Trophoblast cell (in vitro differentiated cells and primary cell): ENCODE measurements at places on chromosomes 7 and 10.

DNA sequence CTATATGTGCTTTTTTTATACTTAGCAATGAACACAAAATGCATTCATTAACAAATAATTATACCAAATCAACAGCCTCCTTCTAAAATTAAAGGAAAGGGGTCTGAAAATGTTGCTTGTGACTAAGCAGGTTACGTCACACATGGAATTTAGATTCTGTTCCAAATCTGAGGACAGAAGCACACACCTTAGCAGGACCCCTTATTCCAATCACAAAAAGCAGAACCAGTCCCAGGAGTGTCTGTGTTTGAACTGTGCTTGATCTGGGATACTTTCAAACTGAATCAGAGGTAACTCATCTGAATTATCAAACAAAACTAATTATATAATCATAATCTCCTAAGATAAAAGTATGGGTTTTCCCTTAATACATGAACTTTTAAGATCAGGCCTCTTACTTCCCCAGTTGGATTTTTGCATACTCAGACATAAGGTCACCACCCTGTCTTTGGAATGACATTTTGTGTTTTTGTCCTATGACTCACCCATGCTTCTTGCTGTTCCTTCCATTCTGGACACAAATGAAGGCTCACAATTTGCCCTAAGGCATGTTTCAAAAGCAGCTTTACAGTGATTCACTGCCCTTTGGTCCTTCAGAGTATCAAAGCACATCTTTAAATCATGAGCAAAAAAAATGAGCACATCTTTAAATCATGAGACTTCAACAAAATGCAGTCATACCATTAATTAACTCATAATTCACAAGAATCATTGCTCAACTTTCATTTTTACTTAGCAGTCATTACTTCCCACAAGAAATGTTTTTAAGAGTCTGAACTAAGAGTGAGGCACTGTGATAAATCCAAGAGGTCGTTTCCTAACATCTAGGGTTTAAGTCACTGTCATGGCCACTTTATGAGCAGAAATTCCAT lies 35.5 kb downstream of the SEMA3C start:
- peak; percentile 96 for DNase-seq

DNA sequence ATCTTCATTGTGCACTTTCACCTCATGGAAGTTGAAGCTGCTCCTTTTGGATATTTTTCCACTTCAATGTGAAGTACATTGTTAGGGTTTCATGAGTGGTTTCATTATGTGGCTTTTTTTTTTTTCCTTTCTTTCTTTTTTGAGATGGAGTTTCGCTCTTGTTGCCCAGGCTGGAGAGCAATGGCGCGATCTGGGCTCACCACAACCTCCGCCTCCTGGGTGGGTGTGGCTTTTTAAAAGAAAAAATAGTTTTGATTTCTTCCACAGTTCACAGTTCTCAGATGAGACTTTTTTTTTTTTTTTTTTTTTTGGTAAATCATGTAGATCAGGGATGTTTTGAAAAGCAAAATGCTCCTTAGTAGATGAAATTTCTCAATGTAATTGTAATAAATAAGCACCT lies 652.3 kb upstream of the ANKRD30A start:
- no peak for DNase-seq

DNA sequence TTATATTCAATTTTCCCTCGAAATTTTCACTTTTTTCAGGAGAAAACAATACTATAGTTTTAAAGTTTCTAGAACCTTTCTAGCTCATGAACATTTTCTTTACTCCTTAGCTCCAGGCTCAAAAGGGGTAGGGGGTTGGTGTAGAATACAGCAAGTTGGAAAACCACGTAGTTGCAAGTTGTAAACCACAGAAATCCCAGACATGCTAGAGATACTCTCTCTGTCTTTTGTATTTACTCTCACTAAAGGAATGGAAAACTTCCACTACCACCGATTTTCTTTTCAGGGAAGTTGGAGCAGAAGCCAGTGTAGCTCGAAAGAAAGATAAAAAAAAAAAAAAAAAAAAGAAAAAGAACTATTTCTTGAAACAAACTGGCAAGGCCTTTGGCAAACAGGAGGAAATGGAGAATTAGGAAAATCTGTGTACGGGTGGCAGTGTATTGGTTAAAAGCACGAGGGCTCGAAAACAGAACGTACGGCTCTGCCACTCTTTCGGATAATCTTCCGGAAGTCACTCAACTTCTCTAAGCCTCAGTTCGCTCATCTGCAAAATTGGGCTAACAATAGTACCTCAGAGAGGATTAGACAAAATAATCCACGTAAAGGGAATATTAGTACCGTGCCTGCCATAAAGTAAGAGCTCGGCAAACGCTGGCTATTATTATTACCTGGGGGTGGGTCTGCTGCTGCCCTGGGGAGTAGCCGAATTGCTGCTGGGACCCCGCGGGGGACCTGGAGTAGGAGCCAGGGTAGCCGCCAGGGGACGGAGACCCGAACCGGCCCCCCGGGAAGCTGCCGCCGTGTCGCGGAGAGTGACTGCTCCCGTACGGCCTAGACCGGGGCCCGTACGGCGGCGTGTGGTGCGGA lies 628 bp downstream of the MPLKIP start:
- DNase-seq = peak; percentile 52

- DNase-seq = no peak
Observed at GRCh38 chr7:45580053-45580872, 6.1 kb downstream of the ADCY1 start.

- DNase-seq = no peak
Observed at GRCh38 chr10:43193496-43194080, 55.3 kb downstream of the CSGALNACT2 start.

GRCh38 chr10:33735464-33735923 lies 401.0 kb upstream of the NRP1 start:
- peak; percentile 74 for DNase-seq

DNA sequence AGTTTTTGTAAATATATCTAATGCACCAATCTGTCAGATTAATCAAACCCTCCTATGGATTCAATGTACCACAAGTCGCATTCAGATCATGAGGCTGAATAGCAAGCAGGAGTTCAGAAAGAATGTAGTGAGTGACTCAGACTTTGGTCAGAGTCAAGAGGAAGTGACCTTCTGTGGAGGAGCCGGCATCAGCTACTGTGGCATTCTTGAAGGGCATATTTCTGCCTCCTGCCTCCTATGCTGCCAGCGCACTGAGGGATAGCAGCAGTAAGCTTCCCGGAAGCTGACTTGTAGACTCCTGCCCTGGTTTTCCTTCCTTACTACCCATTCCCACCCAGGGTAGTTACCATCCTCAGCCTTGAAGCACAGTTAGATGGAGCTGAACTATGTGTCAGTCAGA lies 867.5 kb downstream of the NRG3 start:
- peak; percentile 3 for DNase-seq

DNA sequence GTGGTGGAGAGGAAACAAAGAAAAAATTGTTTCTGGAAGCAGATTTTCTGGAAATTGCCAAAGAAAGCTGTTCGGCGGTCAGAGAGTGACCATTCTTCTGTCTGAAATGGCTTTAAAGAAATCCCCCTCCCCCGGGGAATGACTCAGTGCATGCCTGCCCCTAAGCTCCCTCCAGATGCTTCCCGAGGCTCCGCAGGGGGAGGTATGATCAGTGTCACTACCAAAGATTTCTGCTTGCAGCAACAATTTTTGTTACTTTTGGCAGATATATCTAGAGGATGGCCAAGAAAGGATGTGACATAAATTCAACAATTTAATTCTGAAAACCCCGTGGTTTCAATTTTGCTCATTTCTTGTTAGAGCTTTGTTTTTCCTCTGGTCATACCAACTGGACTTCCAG lies 163.9 kb downstream of the JCAD start:
- DNase-seq = peak; percentile 87

DNA sequence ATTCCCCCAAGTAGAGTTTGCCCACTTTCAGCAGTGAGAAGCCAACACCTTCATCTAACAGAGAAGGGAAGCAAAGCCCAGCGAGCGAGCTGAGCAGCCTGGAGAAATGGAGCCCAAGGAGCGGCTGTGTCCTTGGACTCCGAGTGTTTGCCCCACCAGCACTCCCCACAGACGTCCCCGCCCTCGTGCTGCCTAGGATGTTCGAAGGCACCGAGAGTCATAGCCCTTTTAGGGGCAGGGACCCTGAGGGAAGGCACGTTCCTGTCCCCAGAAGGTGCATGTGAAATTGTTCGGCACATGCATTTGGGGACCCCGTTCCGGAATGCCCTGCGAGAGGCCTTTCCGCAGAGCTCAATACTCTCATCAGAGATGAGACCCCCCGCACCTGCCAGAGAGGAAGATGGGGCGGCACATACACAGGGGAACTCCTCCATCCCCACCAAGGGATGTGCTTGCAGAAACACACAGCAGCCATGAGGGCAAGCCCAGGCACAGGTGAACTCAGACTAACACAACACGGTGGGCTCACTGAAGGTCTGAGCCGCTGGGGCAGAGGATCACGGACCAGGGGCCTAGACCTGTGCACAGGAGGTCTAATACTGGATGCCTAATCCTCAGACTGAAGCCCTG lies 131.0 kb downstream of the DLG5 start:
- no peak for DNase-seq

DNA sequence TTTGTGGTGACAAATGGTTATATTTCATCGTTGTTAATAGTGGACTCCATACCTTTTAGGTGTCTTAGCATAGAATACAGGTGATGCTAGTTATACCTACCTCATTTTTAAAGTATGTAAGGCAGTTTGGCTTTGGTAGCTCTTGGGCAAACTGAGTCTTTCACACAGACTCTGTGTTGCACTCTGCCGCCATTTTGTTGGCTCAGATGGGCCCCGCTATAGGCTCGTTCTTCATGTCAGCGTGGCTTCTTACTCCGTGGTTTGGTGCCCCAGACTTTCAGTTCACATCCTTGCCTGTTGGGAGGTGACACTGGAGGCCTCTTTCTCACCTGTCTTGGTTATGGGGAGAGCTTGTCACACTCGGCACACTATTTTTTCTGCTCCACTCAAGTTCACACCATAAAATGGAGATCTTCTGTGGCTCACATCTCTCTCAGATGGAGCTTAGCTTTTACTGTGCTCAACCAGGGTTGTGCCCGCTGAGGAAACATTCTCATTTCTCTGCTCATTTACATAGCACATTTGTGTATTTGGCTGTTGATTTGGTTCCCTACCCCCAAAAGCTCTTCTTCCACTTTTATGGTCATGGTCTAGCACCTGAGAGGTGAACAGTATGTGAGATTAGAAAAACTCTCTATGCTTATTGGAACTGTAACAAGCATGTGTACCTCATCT lies 178.5 kb downstream of the ARID5B start:
- no peak for DNase-seq

DNA sequence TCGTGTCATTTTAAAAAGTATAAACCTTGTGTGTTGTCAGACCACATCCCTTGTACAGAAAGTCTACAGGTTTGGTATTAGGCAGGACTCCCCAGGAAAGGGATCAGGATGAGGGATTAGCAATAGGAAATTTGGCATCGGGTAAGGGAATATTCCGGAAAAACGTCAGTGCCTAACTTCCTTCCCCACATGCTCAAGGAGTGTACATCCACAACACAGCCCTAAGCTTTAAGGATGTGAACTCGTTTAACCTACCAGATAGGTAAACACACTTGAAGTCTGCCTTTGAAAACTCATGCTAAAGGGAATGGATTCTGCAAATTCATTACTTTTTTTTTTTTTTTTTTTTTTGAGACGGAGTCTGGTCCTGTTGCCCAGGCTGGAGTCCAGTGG lies 194.9 kb downstream of the SKIDA1 start:
- DNase-seq = no peak

GRCh38 chr7:1622441-1622840 lies 47.6 kb upstream of the ELFN1 start:
- DNase-seq = no peak

DNA sequence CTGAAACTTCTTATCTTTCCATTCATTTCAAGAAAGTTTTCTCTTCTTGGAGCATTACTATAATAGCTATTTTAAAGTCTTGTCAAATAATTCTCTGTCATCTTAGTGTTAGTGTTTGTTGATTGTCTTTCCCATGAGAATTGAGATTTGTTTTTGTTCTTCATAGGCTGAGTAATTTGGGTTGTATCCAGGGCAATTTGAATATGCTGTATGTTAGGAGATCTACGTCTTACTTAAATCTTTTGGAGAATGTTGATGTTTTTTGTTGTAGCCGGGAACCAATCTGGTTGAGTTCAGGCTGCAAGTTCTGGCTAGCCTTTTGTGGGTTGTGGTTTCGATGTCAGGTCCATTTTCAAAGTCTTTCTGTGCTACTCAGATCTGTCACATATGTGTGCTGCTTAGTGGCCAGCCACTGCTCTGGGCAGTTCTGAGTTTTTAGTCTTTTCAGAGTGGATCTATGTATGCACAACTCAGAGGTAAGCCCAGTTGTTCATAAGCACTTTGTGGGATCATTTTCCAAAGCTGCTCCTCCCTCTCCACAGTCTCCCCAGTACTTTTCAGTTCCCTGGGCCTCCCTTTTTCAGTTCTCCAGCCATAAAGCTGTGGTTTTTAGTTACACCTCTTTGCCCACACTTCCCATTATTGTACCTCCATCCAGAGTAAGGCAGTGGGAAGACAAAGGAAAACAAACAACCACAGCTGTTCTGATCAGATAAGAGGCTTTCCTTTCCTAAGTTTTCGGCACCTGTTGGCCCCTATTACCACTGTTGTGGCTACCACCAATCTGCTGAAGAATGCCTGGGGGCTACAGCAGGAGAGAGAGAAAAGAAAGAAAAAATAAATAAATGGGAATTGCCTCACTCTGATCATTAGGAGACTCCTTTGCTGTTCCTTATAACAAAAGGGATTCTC lies 4.7 kb upstream of the CCNJ start:
- no peak for DNase-seq

- no peak for DNase-seq
Observed at GRCh38 chr7:50826371-50827172, 43.9 kb upstream of the GRB10 start.

- DNase-seq = no peak
Observed at GRCh38 chr7:46811529-46811928, 770.4 kb downstream of the TNS3 start.

GRCh38 chr7:149199234-149199995 lies 4.1 kb downstream of the ZNF282 start:
- no peak for DNase-seq
